ENCODE measurements at places on chromosomes 3 and 15.

DNA sequence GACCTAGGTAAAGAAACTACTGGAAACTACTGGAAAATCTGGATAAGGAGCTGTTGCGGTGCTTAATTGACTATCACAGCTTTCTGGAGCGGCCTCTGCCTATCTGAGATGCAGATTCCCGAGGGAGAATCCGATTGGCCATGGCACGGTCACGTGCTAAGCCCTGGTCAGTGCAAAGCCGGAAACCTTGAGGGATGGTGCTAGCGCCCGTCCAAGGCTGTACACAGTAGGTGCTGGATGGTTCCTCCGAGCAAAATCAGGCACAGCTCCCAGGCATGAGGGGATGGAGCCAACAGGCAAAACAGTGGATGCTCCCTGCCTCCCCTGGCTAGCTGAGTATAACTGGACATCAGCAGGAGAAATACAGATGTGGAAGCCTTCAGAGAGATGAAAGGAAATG, 238.7 kb upstream of the HES1 start:
- no peak for DNase-seq

DNA sequence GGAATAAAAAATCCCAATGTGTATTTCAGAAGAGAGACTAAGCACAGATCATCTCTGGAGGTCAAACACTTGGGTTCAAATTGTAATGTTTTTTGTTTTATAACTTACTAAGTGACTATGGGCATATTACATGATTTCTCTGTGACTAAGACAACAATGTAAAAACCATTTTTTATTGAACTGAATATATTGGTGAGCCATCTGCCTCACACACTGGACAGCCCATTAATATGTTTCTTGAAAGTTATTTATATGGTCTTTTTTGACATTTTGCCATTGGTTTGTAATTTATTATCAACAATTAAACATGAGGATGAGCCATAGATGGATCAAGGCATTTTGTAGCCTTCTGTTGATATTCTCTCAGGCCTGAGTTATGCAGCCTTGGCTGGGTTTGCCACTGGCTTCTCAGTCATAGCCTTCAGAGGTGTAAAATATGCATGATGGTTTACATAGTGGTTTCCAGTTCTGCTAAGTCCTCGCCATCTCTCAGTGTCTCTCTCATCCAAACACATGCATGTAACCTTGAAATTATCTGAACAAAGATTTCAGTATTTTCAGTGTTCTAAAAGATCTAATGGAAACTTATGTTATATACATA, 997.2 kb downstream of the DIPK2A start:
- no peak for DNase-seq

DNA sequence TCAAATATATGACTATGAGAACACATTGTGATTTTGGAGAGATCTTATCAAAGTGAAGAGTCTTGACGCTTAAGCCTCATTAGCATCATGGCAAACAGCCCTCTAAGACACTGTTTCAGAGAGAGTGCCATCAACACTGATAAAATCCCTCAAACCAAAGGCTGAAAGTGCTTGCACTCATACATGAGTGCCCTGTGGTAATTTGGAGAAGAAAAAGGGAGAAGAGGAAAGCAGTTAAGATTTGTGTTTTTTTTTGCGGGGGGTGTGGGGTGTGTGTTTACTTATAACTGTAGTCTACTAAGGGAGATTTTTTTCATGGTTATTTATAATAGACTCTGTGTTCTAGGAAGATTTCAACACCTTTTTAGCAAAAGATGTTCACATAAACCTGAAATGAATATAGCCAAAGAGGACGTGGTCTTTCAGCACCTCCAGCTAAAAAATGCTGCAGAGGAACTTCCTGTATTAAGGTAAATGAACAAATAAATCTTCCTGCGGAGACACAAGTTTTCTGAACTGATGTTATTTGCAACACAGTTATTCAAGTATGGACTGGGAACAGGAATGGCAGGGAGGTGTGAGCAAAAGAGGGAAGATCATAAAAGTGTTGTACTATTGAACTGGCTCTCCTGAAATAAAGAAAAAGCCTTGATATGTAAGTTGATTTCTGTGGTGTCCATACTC, 81.9 kb upstream of the TGFBR2 start:
- DNase-seq, result no peak

DNA sequence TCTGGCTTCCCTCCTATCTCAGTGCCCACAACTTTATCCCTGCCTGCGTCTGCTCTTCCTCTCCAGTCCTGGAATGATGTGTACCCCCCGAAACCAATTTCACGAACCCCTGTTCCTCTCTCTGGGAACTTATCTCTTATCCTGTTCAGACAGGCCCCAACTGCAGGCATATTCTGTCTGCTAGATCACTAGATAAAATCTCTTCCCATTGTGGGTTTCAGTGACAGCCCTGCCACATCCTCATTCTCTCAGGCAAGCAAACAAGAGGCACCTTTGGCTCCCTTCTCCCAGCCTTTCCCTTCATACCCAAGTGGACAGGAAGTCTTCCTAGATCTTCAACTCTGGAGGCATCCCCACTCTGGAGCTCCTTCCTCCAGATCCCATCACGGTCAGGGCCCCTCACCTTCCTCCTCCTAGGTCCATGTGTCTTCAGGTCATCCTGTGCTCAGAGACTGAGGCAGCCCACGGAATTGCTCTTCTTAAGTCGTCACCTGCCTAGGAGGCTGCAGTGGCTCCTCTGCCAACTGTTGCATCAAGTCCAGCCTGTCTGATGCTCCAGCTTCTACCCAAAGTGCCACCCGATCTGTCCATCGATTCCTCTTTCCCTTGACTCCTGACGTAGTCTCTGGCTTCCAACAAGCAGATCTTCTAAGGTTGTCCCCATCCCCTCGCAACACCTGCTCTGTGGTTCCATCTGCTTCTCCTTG, 190.8 kb downstream of the SLCO3A1 start:
- DNase-seq, result no peak

- no peak for DNase-seq
These were observed 91.9 kb downstream of the PCSK6 start for GRCh38 chr15:101397521-101398003.

DNA sequence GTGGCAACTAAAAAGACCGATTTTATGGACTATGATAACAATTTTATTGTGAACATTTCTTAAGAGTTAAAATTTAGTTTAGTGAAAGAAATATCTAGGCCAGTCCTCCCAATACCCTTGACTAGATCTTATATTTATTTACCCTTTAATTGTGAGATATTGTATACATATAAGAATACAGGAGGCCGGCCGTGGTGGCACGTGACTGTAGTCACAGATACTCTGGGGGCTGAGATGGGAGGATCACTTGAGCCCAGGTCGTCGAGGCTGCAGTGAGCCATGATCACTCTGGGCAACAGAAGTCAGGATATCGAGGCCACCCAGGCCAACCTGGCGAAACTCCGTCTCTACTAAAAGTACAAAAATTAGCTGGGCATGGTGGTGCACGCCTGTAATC, 756 bp upstream of the RMDN3 start:
- DNase-seq, result no peak

Data from CD4-positive, alpha-beta T cell treated with Interleukin-15 for 4 hours (primary cell).